Fibroblast of the aortic adventitia (primary cell): ENCODE measurements at places on chromosomes 5 and 9.
A peak's percentile ranks its signal among the peaks of the same experiment; 100 is the strongest.

GRCh38 chr9:89975630-89976029 lies 370.8 kb downstream of the GADD45G start:
- DNase-seq, result no peak

GRCh38 chr5:82347201-82347865 lies 69.2 kb upstream of the RPS23 start:
- peak; percentile 81 for DNase-seq

GRCh38 chr5:144125163-144125726 lies 45.2 kb downstream of the YIPF5 start:
- DNase-seq, result peak; percentile 41

- no peak for DNase-seq
Observed at GRCh38 chr5:93899026-93899600, 157.7 kb upstream of the POU5F2 start.

GRCh38 chr5:132410451-132411303 lies 41.2 kb downstream of the SLC22A5 start:
- DNase-seq, result peak; percentile 77
